AG09319 (cell line): ENCODE measurements at places on chromosomes 11 and 22.

GRCh38 chr11:63007920-63008319 is 7.7 kb downstream of the SLC22A8 start:
- DNase-seq: no peak

DNA sequence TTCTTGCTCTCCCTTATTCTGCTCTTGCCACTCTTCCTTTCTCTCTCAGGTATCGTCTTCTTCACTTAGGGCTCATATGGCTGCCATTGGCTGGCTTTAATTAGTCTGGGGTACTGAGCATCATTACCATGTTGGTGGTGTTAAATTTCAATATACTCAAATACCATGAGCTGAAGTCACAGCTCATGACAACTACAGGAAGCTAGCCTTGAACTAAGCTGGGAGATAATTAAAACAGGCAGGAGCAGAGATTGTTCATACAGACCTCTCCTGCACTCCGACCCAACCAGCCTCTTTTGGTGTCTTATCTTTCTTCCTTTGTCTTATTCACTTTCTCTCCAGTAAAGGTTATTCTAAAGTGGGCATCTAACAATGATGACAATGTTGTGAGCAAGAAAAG is 130.9 kb upstream of the BLID start:
- DNase-seq: no peak

GRCh38 chr11:102724904-102725500 is at the start of gene MMP8:
Gene MMP8, minus strand, starts transcription at chr11:102724954. Its CDS starts 99 bp downstream, at chr11:102724855.
- no peak for DNase-seq

DNA sequence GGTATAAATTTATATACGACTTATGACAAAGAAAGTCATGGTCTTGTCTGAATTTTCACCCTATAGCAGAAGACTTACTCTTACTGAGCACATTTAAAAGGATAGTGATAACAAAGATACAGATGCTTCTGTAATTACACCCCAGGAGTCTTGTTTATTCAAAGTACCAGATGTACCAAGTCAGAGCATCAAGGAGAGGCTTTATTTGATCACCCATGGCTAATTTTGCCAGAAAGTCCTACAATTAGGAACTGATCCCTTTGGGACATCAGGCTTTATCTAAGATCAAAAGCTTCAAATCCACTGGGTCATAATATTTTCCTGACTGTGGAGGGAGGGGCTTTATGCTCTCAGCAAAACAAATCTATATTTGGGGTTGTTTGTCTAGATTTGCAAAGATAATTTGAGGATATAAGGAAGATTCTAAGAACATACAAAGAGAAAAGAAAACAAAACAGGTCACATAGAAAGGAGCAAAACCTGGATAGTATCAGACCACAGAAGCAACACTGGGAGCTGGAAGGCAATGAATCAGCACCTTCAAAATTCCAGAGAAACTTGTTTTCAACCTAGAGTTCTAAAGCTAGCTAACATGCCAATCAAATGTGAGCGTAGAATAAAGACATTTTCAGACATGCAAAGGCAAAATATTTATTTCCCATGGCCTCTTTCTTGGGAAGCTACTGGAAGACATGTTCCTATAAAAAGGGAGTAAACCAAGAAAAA is 124.8 kb upstream of the CSNK2A3 start:
- no peak for DNase-seq

- no peak for DNase-seq
Measured at GRCh38 chr22:37571992-37572373, 7.9 kb downstream of the LGALS2 start.

DNA sequence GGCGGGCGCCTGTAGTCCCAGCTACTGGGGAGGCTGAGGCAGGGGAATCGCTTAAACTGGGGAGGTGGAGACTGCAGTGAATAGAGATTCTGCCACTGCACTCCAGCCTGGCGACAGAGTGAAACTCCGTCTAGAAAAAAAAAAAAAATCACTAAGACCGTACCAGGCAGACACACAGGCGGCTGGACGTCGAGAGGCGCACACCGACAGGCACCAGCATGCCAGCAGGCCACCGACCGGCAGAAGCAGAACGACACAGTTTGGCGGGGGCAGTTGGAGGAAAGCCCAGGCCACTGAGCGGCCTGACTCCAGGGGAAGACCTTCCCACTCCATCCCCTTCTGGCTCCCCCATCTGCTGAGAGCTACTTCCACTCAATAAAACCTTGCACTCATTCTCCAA is 17.5 kb downstream of the OR10D3 start:
- DNase-seq: no peak

- no peak for DNase-seq
Measured at GRCh38 chr11:117670924-117671323, 126.1 kb downstream of the DSCAML1 start.

DNA sequence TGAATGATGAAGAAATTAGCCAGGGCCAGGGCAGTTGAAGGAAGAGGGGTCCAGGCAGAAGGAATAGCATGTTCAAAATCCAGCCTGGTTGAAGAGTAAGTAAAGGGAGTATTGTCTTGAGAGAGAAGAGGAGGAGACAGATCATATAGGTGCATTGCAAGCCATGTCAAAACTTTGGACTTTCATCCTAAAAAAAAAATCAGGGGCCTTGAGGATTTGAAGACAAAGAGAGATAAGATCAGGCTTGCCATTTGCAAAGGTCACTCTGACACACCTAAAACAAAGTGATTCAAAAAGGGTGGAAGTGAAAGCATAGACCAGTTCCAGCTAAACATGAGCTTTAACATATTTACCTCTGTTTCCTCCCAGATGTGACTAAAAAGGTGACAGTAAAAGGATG is 95.7 kb upstream of the DRD2 start:
- no peak for DNase-seq

DNA sequence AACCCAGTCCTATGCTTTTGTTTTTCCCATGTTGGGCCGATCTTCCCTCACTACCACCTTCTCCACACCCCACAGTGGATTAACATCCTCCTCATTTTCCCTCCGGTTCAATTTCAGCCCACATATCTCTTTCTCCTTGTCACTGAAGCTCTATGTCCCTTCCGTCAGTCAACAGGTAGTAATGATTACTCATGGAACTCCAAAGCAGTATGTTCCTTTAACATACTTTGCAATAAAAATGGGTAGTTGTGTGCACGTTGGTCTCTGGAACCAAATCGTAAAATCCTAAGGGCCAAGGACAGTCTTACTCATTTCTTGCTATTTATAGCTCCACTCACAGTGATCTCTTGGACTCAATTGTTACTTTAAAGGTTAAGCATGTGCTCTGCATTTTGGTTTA is 20.2 kb downstream of the AMOTL1 start:
- no peak for DNase-seq

GRCh38 chr22:46587492-46588278 is 32.5 kb upstream of the GRAMD4 start:
- no peak for DNase-seq

- peak; percentile 80 for DNase-seq
Measured at GRCh38 chr11:122101625-122102291, 14.3 kb downstream of the BLID start.

GRCh38 chr11:79400717-79401330 is 40.0 kb downstream of the TENM4 start:
- no peak for DNase-seq

DNA sequence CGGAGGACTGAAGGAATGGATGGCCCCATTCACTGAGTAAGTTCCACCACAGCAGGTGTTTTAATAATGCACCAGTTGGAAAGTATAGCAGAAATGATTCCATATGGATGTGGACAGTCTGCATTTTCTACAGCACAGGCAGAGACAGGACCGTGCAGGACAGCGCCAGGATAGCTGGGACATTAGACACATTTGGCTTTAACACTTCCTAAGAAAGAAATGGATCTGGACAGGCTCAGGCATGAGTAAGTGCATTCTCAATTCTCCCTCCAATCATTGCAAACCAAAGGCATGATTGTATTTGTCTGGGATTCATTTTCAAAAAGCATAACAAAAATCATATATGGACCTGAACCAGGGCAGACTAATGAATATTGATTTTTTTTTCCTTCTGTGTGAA is 233.0 kb upstream of the POU2AF2 start:
- no peak for DNase-seq

DNA sequence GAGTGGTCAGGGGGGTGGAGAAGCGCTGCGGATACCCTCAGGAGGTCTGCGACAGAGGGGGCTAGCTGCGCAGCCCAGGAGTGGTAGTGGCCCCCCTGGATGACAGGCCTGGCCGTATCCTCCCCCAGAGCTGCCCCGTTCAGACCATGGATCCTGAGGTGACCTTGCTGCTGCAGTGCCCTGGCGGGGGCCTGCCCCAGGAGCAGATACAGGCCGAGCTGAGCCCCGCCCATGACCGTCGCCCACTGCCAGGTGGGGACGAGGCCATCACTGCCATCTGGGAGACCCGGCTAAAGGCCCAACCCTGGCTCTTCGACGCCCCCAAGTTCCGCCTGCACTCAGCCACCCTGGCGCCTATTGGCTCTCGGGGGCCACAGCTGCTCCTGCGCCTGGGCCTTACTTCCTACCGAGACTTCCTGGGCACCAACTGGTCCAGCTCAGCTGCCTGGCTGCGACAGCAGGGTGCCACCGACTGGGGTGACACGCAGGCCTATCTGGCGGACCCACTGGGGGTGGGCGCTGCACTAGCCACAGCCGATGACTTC is 505 bp downstream of the NUDT22 start:
- no peak for DNase-seq

DNA sequence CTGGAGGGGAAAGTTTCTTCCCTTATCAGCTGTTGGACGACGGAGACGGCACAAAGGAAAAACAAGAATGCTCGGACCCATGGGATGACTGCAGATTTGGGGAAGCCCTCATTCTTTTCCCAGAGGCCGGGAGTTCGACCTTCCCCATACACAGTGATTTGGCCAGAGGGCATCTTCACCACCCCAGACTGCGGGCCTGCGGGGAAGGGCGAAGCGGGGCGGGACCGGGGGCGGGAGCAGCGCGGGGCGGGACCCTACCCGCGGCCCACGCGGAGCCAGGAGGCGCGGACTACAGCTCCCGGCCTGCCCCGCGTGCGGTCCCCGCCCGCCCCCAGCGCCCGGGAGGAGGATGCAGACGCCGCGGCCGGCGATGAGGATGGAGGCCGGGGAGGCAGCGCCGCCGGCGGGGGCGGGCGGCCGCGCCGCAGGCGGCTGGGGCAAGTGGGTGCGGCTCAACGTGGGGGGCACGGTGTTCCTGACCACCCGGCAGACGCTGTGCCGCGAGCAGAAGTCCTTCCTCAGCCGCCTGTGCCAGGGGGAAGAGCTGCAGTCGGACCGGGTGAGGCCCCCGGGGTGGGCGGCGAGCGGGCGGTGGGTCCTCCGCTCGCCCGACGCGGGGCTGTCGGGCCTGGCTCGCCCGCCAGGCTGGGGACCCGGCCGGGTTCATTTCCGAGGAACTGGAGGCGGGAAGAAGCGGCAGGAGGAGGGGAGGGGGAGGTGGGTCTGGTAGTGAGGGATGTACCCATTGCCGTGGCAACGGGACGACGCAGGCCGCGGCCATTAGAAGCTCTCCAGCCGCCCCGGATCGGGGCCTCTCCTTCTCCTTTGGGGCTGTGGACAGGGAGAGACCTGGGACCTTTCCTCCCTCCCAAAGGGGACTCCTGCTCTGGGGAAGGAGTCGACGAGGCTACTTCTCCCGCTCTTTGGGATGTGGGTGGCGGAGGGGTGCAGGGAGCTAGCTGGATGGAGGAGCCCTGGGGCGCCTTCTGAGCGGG is at the start of gene KCTD17:
KCTD17 (plus strand) TSS at position 352 of the 995 bp plus-strand sequence; CDS start at position 371, 19 bp downstream.
- DNase-seq: peak; percentile 15

DNA sequence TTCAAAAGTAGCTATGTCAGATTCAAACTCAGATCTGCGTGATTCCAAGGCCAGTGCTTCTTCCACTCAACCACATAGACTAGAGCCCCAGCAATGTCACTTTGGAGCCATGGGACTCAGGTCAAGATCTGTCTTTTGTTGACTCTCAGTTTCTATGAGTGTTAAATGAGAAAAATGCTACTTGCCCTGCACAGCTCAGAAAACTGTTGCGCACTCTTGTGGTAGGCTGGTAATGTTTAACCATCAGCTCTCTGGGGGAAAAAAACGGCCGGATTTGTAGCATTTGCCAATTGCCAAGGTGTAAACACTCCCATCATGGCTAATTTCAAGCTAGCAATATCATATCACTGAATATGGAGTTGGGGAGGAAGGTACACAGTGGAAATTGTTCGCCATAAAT is 328.1 kb upstream of the SYN3 start:
- DNase-seq: no peak

DNA sequence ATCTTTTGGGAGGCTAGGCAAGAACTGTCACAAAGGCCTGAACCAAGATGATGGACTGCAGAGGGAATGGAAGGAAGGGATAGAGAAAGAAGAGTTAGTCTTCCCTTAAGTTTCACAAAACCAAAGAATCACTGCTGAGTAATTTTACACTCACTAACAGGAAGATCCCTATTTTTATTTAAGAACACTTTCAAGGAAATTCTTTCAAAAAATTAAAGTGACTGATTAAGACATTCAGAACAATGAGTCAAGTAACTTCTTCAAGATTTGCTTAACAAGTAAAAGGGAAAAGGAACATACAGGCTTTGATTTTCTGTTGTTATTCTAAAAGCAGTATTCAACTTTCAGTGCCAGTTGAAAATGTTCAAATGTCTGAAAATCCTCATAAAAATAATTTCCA is 3.1 kb downstream of the PITPNB start:
- no peak for DNase-seq

GRCh38 chr11:78226684-78227680 is 38.3 kb downstream of the USP35 start:
- DNase-seq: no peak

- no peak for DNase-seq
Measured at GRCh38 chr11:125071435-125071834, 8.3 kb downstream of the SLC37A2 start.

- DNase-seq: no peak
Measured at GRCh38 chr22:43925433-43926348, 2.1 kb downstream of the PNPLA3 start.

DNA sequence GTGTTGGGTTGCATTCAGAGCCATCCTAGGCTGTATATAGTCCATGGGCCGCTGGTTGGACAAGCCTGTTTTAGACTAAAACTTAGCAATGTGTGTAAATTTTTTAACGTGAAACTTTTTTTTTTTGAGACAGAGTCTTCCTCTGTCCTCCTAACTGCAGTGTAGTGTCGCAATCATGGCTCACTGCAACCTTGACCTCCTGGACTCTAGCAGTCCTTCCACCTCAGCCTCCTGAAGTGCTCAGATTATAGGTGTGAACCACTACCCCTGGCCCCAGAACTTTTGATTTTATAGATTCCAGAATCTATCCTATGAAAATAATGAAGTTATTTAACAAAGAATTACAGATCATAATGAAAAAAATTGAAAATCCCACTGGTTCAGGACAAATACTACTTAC is 29.9 kb upstream of the PANX2 start:
- DNase-seq: no peak
